ENCODE measurements at places on chromosomes 13 and 19. TPM values are rescaled to one million over a fixed set of nuclear protein-coding genes. Genes with fewer than 3 reads are reported as not detected.

Gene SCN1B
- total RNA-seq = 24.1 TPM

Gene MYO16
- total RNA-seq = 0.22 TPM

Gene SULT2B1
- 2.3 TPM for total RNA-seq

Gene OR4F17
- total RNA-seq = 0.35 TPM

- no peak overlapping the region for H3K4me3 ChIP-seq
- peak overlapping the region; percentile 48 for H3K27ac ChIP-seq
- peaks cover 9% of the 10 kb centered on the region for H3K4me1 ChIP-seq
- no peaks in the 10 kb centered on the region for H3K36me3 ChIP-seq
- peaks cover 3% of the 10 kb centered on the region for H3K27me3 ChIP-seq
- peak; percentile 17 for DNase-seq
These were observed 3.6 kb downstream of the CDC42EP5 start for GRCh38 chr19:54469496-54469934.

- H3K4me3 ChIP-seq = no peak overlapping the region
- DNase-seq = no peak
- H3K27ac ChIP-seq = no peak overlapping the region
- H3K4me1 ChIP-seq = no peaks in the 10 kb centered on the region
- H3K36me3 ChIP-seq = no peaks in the 10 kb centered on the region
These were observed 47.1 kb upstream of the ZMYM5 start for GRCh38 chr13:19910336-19911072.

DNA sequence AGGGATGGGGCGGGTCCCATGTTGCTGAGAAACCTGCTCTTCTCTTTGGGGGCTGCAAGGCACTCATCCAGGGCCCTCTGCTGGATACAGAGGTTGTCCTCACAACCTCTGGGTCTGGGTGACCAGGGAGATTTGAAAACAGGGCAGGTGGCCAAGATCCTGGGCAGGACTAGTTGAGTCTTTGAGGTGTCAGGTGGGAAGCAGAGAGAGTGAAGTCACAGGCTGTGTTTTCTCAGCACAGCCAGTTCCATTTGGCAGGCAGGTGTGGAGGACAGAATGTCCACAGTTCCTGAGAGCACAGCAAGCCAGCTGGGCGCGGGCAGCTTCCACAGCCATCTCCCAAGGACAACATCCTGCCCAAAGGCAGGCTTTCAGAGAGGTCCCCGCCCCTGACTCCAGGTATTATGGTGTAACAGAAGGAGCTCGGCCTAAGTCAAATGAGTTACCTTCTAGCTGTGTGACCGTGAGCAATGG, 118.8 kb downstream of the NUFIP1 start:
- no peak for DNase-seq
- no peaks in the 10 kb centered on the region for H3K27me3 ChIP-seq
- no peaks in the 10 kb centered on the region for H3K4me1 ChIP-seq
- peak overlapping the region; percentile 2 for H3K27ac ChIP-seq
- peak overlapping the region; percentile 15 for H3K4me3 ChIP-seq
- no peaks in the 10 kb centered on the region for H3K36me3 ChIP-seq
